ENCODE measurements at places on chromosomes 2 and 18. TPM values are rescaled to one million over a fixed set of nuclear protein-coding genes. Genes with fewer than 3 reads are reported as not detected.

Gene HJURP
- total RNA-seq = 56.5 TPM

Gene COL3A1
- 0.21 TPM for total RNA-seq

Gene ALK
- total RNA-seq = not detected

Gene ALPI
- not detected for total RNA-seq

Gene IL18R1
- 1.2 TPM for total RNA-seq

Gene C1D
- 27.6 TPM for total RNA-seq

Gene MEIS1
- 2.4 TPM for total RNA-seq

Gene PID1
- 4.3 TPM for total RNA-seq

Gene CD207
- 0.07 TPM for total RNA-seq

Gene MARCHF4
- total RNA-seq = 20.0 TPM

Gene SERPINB12
- not detected for total RNA-seq

Gene SLC35G4
- total RNA-seq = not detected

Gene SUMO1
- 156 TPM for total RNA-seq

Gene ALPP
- total RNA-seq = 20.3 TPM

Gene ATL2
- total RNA-seq = 65.5 TPM

Gene THOC1
- 20.0 TPM for total RNA-seq

Gene C2orf42
- 8.2 TPM for total RNA-seq

Gene ACOXL
- not detected for total RNA-seq

Gene NAGK
- 79.8 TPM for total RNA-seq

Gene POTEF
- not detected for total RNA-seq

Gene LIMS2
- total RNA-seq = 6.2 TPM

Gene COLEC11
- total RNA-seq = 0.76 TPM

Gene ERFE
- 7.4 TPM for total RNA-seq

Gene XRCC5
- total RNA-seq = 192 TPM

Gene CYRIA
- 0.53 TPM for total RNA-seq

Gene EVA1A
- total RNA-seq = 7.7 TPM

Gene COL5A2
- total RNA-seq = 70.6 TPM

Gene CCDC74A
- 13.9 TPM for total RNA-seq

Gene CYP27A1
- total RNA-seq = 0.18 TPM

Gene CKAP2L
- total RNA-seq = 12.4 TPM

Gene GAL3ST2
- 0.15 TPM for total RNA-seq

Gene FOXI3
- total RNA-seq = 0.03 TPM

Gene ZBTB7C
- 0.53 TPM for total RNA-seq

Gene BOD1L2
- not detected for total RNA-seq
